ENCODE measurements at places on chromosomes 16 and 17.

DNA sequence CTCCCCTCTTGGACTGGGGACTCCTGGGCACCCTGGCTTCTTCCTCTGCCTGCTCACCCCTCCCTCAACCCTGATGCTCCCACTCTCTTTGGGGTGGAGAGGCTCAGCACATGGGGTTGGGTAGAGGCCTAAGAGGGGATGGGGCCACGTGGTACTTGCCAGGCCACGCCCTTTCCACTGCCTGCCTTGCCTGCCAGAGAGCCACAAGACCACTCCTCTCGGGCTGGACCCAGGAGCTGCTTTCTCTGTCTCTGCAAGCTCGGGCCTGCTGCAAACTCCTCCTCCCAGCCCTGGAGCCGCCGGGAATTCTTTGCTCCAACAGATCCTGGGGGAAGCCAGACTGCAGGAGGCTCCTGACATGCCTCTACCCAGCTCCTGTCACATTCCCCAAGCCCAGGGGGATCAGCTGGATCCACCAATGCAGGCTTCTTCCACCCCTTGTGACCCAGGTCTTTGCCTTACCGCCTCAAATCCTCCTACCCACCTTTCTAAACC, 11.8 kb downstream of the DLX4 start:
- no peak overlapping the region for H3K27ac ChIP-seq
- no peaks in the 10 kb centered on the region for H3K4me1 ChIP-seq
- DNase-seq: no peak
- peaks cover 13% of the 10 kb centered on the region for H3K27me3 ChIP-seq
- no peaks in the 10 kb centered on the region for H3K36me3 ChIP-seq

DNA sequence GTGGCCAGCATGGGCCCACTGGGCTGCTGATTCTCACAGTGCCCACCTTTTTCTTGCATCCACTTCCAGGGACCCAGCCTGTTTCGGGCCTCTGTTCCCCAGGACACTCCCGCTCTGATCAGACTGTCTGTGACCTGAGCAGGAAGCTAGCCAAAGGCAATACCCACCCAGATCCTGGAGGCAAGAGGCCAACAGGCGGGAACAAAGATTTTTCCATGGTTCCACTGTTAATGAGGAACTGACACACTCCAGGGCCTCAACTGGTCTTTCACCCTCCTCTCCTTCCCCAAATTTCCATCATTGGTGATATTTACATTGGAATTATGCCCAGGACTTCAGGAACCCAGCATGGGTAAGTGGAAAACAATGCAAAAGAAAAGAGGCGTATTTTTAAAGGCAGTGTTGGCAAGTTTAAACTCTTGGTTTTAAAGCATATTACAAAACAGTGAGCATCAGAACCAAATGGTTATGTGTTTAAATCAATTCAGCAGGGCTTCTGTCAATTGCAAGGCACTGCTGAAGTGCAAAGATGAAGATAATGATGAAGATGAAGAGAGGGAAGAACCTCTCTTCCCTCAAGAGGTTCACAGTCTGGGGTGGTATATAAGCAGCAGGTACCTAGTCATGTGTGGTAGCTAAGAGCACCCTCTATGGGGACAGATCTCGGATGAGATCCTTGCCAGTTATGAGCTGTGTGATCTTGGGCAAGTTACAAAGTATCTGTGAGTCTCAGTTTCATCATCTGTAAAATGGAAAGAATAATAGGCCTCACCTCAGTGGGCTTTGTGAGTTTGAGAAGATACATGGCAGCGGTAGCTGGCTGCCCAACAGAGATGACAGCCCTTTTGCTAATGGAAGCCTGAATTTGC, 14.4 kb upstream of the ATP2A3 start:
- H3K4me1 ChIP-seq: peaks cover 8% of the 10 kb centered on the region
- no peak for DNase-seq
- peaks cover 3% of the 10 kb centered on the region for H3K27me3 ChIP-seq
- no peaks in the 10 kb centered on the region for H3K36me3 ChIP-seq
- no peak overlapping the region for H3K27ac ChIP-seq

DNA sequence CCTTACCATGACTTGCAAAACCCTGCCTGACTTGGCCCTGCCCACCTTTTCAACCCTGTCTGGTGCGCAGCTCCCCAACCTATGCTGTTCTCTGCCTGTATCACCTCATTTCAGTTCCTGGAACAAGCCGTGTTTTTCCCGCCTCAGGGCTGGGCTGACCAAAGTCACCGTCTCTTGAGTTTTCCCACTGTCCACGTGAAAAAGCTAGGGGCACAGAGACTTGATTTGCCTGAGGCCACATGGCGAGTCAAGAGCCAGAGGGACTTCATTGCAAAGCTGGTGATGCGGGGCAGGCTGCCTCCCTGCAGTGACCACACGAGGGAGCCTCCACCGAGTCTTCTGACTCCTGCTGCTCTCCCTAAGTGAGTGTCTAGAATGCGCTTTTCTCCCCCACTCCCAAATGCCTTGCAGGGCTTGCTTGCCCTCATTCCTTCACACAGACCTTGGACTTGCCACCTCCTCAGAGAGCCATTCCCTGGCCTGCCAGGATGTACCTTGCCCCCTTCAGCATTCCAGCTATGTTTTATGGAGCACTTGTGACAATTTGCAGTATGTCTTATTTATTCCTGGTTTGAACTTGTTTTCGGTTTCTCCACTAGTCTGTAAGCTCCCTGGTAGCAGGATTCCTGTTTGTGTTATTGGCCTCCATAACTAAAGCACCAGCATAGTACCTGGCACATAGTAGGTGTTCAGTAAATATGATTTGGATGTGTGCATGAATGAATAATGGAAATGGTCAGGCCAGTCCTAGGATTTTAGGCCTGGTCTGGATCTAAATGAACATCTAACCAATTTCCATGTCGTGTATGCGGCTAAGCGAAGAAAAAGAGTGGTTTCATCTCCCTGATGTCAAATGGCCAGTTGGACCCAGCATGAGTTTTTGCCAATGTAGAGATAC, 252.3 kb downstream of the SNX29 start:
- H3K27ac ChIP-seq: no peak overlapping the region
- no peaks in the 10 kb centered on the region for H3K27me3 ChIP-seq
- DNase-seq: peak; percentile 1
- no peak overlapping the region for H3K4me3 ChIP-seq

GRCh38 chr17:62760059-62760944, 47.8 kb downstream of the MARCHF10 start:
- no peaks in the 10 kb centered on the region for H3K36me3 ChIP-seq
- H3K4me3 ChIP-seq: no peak overlapping the region
- no peak overlapping the region for H3K27ac ChIP-seq
- DNase-seq: no peak
- no peaks in the 10 kb centered on the region for H3K4me1 ChIP-seq

GRCh38 chr17:56785997-56786680, 47.6 kb downstream of the C17orf67 start:
- DNase-seq: no peak
- H3K4me1 ChIP-seq: peaks cover 13% of the 10 kb centered on the region
- peaks cover 8% of the 10 kb centered on the region for H3K27me3 ChIP-seq
- peak overlapping the region; percentile 7 for H3K27ac ChIP-seq

- H3K27ac ChIP-seq: no peak overlapping the region
- peaks cover 7% of the 10 kb centered on the region for H3K27me3 ChIP-seq
- peak overlapping the region; percentile 18 for H3K4me3 ChIP-seq
- H3K4me1 ChIP-seq: peaks cover 30% of the 10 kb centered on the region
These were observed 3.8 kb downstream of the SNX29 start for GRCh38 chr16:11980136-11980844.

DNA sequence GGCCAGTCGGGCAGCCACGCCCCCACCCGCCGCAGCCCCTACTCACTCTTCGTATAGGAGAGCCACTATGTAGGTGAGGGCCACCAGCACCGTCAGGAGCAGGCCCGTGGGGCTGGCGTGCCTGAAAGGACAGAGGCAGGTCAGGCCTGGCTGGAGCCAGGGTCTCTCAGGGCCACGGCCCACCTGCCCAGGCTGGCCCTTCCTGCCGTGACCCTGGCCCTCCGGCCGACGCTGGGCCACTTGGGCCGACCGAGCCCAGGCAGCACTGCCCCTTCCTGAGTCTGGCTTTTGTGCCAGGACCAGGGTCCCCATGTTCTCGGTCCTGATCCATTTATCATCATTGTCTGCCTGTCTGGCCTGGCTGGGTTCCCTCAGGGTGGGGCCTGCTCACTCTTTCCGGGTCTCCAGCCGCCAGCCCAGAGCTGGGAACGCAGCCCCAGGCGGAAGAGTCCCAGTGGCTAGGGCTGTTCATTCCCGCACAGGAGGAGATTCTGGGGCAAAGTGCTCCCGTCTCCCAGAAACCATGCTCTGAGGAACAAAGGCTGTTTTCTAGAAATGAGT, 10.1 kb upstream of the RASD1 start:
- H3K4me3 ChIP-seq: no peak overlapping the region
- H3K27me3 ChIP-seq: no peaks in the 10 kb centered on the region
- DNase-seq: no peak
- H3K4me1 ChIP-seq: no peaks in the 10 kb centered on the region

DNA sequence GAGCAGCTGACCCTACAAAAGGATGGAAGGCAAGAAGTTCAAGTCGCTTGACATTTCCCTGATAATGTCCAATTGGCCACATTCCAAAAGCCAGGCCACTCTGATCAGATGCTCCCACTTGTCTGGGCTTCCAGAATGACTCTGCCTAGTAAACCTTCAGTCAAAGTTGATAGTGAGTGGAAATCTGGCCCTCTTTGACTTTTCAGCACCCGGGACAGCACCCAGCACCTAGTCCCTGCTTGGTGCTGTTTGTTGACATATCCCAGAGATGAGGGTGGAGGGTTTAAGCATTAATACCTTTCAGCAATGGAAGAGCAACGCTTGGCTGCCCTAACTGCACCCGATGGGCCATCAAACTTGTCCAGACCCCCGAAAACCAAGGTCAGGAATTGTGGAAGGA, 131.3 kb downstream of the AIPL1 start:
- no peaks in the 10 kb centered on the region for H3K4me1 ChIP-seq
- peaks cover 3% of the 10 kb centered on the region for H3K27me3 ChIP-seq
- no peaks in the 10 kb centered on the region for H3K36me3 ChIP-seq
- DNase-seq: no peak
- no peak overlapping the region for H3K27ac ChIP-seq

DNA sequence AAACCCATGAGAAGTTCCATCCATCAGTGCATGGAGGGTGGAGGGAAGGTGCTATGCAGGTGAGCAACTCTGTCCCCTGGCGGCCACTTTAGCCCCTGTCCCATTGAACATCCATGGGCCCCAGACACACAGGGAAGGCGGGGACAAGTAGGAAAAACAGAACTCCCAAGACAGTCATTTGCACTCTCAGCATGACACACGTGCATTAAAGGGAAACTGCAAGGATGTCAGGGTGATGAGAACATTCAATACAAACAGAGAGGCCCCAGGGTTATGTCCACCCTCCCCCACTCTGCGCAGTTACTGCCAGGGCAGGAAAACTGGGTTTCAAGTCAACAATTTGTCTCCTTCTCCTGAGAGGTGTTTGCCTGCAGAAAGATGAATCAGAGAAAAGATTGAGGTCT, 44.0 kb upstream of the AKTIP start:
- H3K4me3 ChIP-seq: no peak overlapping the region
- peaks cover 24% of the 10 kb centered on the region for H3K4me1 ChIP-seq
- H3K27me3 ChIP-seq: peaks cover 10% of the 10 kb centered on the region
- DNase-seq: no peak
- H3K27ac ChIP-seq: no peak overlapping the region

GRCh38 chr17:77286641-77287431, 146.1 kb downstream of the SEC14L1 start:
- H3K4me1 ChIP-seq: peaks cover 8% of the 10 kb centered on the region
- H3K4me3 ChIP-seq: no peak overlapping the region
- H3K27ac ChIP-seq: no peak overlapping the region
- peaks cover 7% of the 10 kb centered on the region for H3K27me3 ChIP-seq

DNA sequence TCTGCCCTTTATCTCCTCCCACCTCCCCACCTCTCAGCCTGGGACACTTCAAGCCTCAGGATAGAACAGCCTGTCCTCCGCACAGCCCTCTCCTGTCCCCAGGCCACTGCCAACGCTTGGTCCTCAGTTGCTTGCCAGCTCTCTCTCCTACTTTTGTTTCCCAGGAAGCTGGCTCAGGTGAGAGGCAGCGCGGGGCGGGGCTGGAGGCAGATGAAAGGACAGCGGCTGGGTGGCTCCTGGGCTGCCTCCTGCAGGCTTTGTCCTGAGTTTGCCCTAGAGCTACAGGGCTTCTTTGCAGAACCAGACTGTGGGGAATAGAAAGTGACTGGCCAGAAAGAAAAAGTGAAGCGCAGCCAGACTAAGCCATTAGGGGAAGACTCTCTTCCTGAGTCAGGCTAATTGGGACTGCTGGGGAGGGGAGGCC, 48.2 kb upstream of the CDC42EP4 start:
- H3K27ac ChIP-seq: no peak overlapping the region
- no peaks in the 10 kb centered on the region for H3K36me3 ChIP-seq
- H3K27me3 ChIP-seq: peaks cover 2% of the 10 kb centered on the region
- H3K4me1 ChIP-seq: no peaks in the 10 kb centered on the region

- no peak overlapping the region for H3K27ac ChIP-seq
- H3K4me3 ChIP-seq: no peak overlapping the region
- peaks cover 6% of the 10 kb centered on the region for H3K36me3 ChIP-seq
- no peaks in the 10 kb centered on the region for H3K27me3 ChIP-seq
These were observed 17.2 kb downstream of the USP31 start for GRCh38 chr16:23131931-23132621.

DNA sequence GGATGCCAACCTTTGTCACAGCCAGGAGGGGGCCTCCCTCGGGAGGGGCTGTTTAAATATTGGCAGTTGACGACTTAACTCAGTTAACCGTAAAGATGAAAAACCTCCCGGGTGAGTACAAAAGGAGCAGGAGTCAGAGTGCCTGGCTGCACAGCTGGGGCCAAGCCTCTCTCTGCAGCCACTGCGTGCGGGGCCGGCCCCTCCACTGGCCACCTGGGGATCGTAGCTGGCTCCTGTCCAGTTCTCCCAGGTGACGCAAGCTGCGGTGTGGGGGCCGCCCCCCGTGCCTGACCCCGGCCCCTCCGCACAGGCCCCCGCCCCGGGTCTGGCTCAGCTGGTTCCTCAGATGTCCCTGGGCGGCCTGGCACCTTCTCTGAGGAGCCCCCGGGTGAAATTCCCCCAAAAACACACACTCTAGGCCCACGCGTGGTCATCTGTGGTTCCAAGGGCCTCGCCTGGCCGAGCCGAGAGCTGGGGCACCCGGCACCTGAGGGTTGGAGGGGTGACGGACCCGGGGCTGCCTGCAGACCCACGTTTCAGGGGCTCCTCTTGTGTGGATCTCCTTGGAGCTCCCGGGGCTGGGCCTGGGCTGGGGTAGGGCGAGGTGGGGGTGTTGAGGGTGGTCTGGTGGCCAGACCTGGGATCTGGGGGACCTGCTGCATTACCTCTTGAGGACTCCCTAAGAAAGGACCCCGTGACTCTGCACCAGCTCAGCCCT, 7.4 kb upstream of the CACNA1H start:
- DNase-seq: no peak
- no peak overlapping the region for H3K4me3 ChIP-seq
- no peaks in the 10 kb centered on the region for H3K4me1 ChIP-seq

GRCh38 chr17:72334205-72334604, 213.4 kb downstream of the SOX9 start:
- no peaks in the 10 kb centered on the region for H3K4me1 ChIP-seq
- H3K36me3 ChIP-seq: no peaks in the 10 kb centered on the region
- H3K27me3 ChIP-seq: peaks cover 4% of the 10 kb centered on the region
- DNase-seq: no peak
- no peak overlapping the region for H3K27ac ChIP-seq
